ENCODE measurements at places on chromosomes 1 and 21.

- DNase-seq = no peak
These were observed 379.8 kb downstream of the SIPA1L2 start for GRCh38 chr1:232249861-232250777.

DNA sequence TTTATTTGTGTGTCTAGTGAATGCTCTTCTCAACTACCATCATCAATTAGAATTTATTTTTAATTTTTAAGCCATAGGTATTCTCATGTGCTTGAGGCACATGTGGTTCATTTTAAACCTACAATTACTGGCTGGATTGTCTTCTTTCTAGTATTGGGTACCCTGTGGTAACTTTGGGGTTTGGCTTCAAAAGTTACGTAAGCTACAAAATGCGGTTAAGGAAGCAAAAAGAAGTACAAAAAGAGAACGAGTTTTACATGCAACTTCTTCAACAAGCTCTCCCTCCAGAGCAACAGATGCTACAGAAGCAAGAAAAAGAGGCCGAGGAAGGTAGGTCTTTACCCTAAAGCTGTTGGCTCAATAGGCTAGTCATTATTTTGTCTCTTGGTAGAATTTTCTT is 25.8 kb downstream of the MACO1 start:
- DNase-seq = no peak

DNA sequence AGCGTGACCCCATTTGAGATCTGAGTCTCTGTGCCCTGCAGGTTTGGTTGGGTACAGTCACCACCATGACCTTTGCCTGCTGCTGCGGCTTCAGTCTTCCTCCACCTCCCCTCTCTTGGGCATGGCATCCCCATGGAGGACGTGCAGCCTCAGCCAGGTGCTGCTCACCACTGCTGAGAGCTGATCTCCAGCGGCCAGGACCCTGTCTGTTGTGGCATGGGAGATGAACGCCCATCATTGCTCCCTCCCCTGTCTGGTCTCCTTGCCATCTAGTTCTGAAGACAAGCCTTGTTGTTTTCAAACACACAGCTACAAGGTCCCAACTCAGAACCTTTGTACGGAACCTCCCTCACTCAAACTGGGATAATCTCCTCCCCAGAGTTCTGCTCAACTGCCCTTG is 19.2 kb upstream of the PKP1 start:
- no peak for DNase-seq

- DNase-seq = no peak
These were observed 1021.6 kb downstream of the NCAM2 start for GRCh38 chr21:22019766-22020165.

DNA sequence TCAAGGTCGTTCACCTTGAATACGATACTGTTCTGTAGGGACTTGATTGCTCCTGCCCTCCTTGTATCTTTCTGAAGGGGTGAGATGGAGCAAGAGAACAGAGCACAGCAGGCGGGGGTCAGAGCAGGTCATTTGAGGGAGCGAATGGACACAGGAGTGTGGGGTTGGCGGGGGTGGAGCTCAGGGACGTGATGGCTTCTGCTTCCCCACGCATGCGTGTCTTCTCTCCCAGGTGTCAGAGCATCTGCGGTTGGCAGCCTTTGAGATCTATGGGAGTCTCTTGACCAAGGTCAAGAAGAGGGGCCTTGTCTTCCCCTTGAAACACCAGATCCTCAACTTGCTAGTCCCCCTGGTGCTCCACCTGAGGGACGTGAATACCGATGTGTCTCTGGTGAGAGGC is 63.9 kb downstream of the INAVA start:
- DNase-seq = no peak
